Sigmoid colon (tissue), 7 donors: ENCODE measurements at places on chromosomes 5 and 9. TPM values are rescaled to one million over a fixed set of nuclear protein-coding genes. Genes with fewer than 3 reads are reported as not detected.

DMGDH gene
- 3.1 TPM for total RNA-seq

ARL14EPL gene
- total RNA-seq, result not detected

KIF3A gene
- 19.9 TPM for total RNA-seq

EGFLAM gene
- total RNA-seq, result 2.5 TPM

CDKN2B gene
- total RNA-seq, result 4.9 TPM

IRX2 gene
- not detected for total RNA-seq

GFI1B gene
- total RNA-seq, result not detected

CMYA5 gene
- 5.2 TPM for total RNA-seq
